ENCODE measurements at places on chromosomes 7 and 10.

DNA sequence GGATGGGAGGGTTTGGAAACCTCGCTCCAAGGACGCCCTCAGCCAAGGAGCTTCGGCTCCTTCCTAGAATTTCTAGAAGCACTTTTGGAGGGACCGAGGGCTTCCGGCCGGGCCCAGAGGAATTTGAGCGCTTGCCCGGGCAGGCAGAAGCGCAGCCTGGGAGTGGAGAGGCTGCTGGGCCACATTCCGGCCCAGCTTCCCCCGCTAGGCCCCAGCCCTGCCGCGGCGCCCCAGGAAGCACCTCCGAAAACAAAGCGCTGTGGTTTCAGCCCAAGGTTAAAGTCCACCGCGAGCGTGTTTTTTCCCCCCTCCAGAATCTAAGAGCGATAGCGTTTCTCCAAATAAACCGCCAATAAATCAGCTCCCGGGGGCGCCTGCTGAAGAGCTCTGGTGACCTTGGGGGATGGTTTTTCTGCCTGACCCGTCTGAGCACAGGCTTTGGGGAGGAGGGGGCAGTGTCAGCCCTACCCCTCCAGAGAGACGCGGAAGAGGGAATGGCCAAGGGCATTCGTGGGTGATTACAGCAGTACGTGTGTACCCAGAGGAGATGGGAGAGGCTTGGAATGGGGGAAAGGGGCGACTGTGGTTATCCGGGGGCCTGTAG, 5.7 kb upstream of the TNRC18 start:
- no peak for DNase-seq

- no peak for DNase-seq
Observed at GRCh38 chr7:142563470-142563869, 185.8 kb upstream of the PRSS1 start.

DNA sequence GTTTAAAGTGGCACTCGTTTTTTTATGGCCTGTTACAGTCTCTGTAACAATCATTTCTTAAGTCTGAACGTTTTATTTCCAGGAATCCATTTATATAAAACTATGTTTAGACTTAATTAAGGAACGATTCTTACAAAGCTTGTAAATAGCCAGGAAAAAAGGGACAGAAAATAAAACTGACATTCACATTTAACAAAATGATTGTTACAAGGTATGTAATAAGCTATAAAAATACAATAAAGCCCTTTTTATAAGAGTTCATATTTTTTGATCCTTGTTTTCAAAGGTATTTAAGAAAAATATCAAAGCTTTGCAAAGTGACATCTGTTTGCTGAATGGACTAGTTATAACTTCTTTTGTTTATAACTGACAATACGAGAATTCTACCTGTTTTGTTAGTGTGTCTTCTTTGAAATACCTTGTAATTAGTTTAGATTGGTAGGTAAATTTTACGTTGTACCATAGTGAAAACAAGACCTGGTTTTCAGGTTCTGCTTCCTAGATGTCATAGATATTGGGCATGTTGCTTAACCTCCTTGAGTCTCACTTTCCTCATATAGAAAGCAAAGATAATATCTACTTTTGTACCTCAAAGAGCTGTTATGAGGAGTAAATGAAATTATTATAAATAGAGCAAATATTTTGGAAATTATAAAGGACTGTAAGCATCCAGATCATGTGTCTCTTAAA, 25.8 kb downstream of the BTRC start:
- DNase-seq, result no peak

DNA sequence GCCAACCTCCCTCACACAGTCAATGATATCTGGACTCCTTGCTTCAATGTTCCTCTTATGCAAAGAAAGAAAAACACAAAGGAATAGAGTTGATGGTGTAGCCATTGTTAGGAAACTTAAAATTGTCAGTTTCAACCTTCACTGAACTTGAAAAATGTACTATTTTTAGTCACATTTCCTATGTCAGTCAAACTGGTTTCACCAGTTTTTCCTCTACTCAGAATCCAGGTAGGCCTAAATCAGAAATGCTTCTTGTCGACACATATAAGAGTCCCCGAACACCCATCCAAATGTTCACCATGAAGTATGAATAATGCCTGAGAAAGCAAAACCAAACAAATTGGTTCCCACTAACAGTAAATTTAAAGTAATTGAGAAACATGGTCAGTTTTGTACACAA, 42.4 kb upstream of the ZMYND11 start:
- DNase-seq, result no peak

GRCh38 chr10:102743078-102743587, 615 bp upstream of the WBP1L start:
- no peak for DNase-seq

DNA sequence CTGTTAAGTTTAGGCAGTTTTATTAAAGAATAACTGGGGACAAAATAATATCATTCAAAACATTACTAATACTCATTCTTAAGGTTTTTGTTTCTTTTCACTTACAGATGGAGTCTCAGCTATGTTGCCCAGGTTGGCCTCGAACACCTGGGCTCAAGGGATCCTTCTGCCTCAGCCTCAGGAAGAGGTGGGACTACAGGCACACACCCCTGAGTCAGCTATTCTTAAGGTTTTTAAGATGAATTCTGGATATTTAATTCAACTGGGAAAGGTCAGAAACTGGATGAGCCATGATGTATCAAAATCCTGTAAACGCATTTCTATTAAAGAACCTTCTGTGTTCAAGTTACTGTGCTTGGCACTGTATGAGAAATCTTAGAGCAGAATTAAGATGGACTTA, 3.5 kb downstream of the OAT start:
- no peak for DNase-seq

- DNase-seq, result no peak
Observed at GRCh38 chr10:72709041-72709440, 17.1 kb downstream of the MCU start.

GRCh38 chr7:43851805-43852204, 17.5 kb downstream of the MRPS24 start:
- no peak for DNase-seq

DNA sequence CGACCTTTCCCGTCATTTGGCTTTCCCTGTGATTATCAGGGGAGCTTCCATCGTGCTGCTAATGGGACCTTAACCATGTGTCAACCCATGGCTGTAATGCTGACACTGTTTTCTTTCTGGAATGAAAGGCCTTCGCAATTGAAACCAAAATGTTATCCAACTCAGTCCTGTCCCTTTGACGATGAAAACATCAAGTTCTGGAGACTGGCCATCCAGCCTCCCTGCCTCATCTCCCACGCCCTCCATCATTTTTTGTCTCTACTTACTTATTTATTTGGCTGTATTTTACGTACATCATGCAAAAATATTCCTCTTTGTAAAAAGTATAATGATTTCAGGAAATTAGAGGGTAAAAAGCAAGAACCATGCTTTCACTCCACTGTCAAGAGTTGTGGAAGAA, 69.8 kb downstream of the EGFR start:
- no peak for DNase-seq

- DNase-seq, result no peak
Observed at GRCh38 chr7:99021941-99022560, 121.9 kb downstream of the SMURF1 start.

DNA sequence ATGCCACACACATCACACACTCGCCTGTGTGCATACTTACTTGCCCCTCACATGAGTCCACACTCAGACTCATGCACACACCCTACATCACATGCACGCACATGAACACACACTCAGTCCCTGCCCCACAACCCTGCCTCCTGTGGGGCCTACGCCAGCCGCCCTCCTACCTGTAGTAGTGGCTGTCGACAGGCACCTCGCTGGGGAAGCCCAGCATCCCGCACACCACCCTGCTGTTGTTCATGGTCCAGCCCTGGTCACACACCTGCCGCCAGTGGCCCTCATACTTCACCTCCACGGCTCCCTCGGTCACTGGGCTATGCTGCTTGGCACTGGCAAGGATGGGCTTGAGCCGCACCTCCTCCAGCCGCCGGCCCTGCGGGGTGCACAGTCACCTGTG, 7.2 kb downstream of the LOXL4 start:
- DNase-seq, result no peak

DNA sequence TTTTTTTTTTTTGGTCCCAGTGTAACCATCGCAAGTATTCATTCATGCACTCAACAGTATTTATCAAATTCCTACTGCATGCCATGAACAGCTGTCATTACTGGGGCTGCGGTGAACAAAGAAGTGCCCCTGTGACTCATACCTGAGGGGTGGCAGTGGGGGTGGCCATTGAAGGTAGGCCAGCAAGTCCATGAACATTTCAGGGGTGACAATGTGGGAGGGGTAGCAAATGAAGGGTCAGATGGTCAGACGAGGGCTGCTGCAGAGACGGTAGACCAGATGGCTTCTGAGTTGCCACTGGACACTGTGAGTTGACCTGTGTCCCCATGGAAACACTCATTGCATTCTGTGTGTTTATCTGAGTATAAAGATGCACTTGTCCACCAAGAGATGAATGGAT, 92.5 kb upstream of the PITRM1 start:
- no peak for DNase-seq

DNA sequence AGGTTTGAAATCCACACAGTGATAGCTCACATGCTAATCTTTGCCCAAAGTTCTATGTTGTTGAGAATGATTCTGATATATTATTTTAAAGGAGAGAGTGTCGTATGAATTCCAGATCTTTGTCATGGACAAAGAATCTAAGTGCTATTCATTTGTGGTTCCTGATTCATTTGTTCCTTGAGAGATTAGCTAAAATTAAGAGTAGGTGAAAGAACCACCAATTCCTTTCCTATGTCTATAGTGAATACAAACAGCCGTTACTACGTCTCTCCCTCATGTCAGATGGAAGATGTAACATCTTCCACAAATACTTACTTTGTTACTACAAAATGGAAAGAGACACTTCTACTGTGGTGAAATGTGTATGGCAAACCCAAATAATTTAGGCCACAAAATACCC, 3.3 kb upstream of the PLXDC2 start:
- no peak for DNase-seq

- DNase-seq, result no peak
Observed at GRCh38 chr10:90062786-90063185, 361.4 kb downstream of the KIF20B start.

DNA sequence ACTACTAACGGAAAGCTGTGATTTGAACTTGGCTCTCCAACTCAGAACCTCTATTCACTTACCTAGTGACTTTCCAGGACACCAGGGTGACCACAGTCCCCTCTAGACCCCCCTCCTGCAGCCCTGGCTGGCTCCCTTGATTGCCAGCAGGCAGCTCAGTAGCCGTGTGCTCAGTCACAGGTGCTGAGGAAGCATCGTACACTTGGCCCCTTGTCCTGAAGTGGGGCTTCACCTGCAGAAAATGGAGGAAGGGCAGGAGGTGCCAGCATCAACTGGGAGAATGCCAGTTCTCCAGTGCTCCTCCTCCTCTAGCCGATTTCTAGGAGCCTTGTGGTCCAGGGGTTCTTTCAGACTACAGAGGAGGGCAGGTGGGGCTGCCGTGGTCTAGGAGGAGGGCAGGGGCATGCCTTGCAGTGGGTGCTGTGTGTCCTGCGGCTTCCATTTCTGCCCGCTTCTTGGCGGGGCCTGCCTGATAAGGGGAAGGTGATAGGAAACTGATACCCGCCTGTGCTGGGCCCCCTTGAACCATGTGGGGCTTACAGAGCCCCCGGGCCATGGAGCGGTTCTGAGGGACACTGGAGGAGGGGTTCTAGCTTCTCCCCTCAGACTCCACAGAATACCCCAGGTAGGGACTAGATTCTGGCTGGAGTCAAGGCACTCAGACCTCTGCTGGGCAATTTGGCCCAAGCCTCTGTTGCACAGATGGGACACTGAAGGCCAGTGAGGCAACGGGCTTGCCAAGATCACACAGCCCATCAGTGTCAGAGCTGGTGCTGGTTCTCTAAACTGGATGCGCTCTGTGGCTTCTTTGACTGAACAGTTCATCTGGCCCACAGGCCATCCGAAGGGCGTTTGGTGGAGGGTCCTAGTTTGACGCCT, 14.0 kb downstream of the FAM241B start:
- no peak for DNase-seq

- DNase-seq, result no peak
Observed at GRCh38 chr10:30467651-30468338, 33.8 kb downstream of the MAP3K8 start.

GRCh38 chr7:132045481-132045980, 489.1 kb upstream of the PODXL start:
- DNase-seq, result no peak

DNA sequence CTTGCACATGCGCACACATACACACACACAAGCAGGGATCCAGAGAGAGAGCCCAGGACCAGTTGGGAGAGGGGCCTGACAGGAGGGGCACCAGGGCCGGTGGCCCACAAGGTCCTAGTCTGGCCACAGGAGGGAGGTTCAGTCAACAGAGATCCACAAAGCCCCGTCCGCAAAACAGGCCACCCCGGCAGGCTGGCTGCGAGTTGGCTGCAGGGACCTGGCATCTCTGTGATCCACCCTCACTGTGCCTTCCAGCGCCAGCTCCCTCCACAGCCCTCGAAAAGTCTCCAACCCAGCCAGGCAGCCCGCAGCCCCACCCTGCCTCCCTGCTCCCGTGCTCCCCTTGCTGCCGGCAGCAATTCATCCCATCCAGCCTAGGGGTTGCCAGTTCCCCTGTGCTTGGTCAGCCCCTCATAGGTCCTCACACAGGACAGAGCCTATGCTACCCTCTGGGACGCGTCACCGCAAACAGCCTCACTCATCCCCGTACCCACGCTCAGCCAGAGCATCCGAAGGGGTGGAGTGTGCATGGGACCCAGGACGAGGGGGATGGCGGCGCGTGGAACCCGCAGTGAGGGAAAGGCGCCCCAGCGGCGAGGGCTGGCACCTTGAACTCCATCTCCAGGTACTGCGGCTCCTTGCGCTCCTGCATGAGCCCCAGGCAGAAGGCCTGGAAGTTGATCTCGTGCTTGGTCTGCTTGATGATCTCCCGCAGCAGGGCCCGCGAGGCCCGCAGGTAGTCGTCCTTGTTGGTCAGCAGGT, 7.5 kb downstream of the INTS1 start:
- DNase-seq, result no peak

DNA sequence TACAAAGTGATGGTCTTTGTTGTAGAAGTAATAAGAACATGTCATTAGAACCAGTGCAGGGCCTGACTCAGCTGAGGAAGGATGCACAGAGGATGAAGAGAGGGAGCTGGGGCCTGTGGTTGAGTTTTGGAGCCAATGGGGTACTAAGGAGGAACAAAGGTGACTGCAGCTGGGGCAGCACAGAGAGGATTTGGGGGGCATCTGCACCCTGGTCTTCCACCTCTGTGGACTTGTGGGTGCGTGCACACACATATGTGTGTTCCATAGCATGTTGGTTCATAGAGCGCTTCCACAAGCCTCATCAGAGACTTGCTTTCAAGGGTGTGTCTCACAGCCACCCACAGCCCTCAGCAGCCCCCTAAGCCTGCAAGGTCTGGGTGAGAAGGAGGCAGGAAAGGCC, 650.3 kb upstream of the MGMT start:
- no peak for DNase-seq

- no peak for DNase-seq
Observed at GRCh38 chr7:147569116-147569913, 1021.3 kb upstream of the C7orf33 start.

- DNase-seq, result no peak
Observed at GRCh38 chr7:95157381-95157780, 167.0 kb downstream of the PON1 start.

- no peak for DNase-seq
Observed at GRCh38 chr10:15242261-15242840, 73.9 kb upstream of the NMT2 start.

All from activated CD4-positive, alpha-beta T cell treated with anti-CD3 and anti-CD28 coated beads, Interleukin-2, amount 50 U/mL, for 48 hours (primary cell).